ENCODE measurements at places on chromosomes 6 and 20.

- DNase-seq = no peak
Measured at GRCh38 chr6:46756469-46757213, 9.9 kb downstream of the ANKRD66 start.

GRCh38 chr6:71482742-71483141 is 194.1 kb downstream of the OGFRL1 start:
- DNase-seq = no peak

DNA sequence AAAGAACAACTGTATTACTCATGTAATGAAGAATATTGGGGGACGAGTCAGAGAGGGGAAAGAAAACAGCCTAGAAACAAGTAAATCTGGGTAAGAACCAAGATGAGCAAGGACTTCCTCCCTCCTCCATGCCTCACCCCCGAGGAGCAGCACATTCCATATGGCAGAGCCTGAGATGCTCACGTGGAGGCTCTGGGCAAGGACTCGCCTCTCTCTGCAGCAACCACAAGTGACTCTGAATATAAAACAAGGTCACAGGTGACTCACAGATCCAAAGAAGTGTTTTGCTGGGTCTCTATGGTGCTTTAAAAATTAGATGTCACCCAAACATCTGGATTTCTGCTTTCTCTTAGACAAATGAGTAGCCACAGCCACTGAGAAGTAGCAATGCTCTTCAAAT is 453.0 kb upstream of the SULF2 start:
- no peak for DNase-seq

DNA sequence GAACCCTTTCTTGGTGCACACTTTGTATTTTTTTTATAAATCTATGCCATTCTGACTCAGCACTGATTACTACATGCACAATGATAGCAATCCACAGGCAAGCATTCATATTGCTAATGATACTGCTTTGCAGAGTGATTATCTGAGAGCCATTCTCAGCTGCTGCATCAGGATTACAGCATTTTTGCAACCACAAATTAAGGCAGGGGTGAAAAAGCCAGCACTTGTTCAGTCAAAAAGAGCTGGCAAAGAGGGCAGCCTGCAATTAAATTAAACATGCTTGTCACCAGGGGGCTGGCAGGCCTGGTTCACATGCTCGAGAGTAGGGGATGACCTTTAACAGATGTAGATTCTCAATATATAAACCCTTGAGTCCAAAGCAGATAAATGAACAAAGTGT is 40.7 kb upstream of the SLC17A4 start:
- no peak for DNase-seq

DNA sequence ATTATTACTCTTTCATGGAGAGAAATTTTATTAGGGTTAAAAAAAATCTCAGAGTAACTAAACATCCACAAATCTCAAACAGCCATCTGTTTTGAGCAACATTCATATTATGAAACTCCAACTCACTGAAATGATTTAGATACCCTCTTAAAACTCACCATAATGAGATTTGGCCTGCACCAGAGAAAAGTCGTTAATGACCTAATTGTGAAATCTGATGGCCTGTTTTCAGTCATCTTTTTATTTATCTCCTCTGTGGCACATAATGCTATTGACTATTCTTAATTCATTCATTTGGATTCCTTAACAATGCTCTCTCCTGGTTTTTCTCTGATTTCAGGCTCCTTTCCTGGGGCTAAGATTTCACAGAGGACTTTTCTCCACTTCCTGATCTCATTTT is 192.7 kb downstream of the RNF144B start:
- DNase-seq = no peak
